Mesothelial cell of epicardium (in vitro differentiated cells): ENCODE measurements at places on chromosomes 4 and X. TPM values are rescaled to one million over a fixed set of nuclear protein-coding genes. Genes with fewer than 3 reads are reported as not detected.

GRCh38 chrX:119105826-119106225 lies 21.8 kb downstream of the KIAA1210 start:
- no peak for DNase-seq

DNA sequence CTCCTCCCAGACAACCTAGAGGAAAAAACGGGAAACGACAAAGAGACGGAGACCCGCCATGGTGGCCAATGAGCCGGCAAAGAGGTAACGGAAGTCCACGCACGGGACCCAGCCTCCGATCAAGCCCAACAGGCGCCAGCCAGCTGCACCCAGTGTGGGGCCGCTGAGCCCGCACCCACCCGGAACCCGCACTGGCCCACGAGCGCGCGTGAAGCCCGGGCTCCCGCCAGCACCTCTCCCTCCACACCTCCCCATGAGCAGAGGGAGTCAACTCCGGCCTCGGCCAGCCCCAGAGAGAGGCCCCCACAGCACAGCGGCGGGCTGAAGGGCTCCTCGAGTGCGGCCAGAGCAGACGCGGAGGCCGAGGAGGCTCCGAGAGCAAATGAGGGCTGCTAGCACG lies 14.6 kb upstream of the FMR1 start:
- DNase-seq: no peak

- no peak for DNase-seq
Observed at GRCh38 chr4:68272860-68273259, 27.4 kb upstream of the TMPRSS11B start.

DNA sequence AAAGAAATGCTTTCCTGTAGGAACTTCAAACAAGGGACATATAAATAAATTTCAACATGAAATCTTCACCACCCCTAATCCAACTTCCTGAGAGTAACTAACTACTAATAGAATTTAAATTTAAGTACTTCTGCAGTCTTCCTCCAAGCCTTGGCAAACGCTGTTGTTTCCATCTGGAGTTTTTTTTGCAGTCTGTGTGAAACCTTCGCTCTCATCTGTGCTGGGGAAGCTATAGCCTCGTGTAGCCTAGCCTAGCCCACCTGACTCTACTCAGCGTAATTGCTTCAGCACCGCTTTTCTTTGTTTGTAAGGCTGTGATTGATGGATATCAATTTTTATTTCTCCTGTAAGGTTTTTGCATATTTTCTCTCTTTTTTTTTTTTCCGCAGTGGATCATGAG lies 30.9 kb downstream of the STOX2 start:
- no peak for DNase-seq

DNA sequence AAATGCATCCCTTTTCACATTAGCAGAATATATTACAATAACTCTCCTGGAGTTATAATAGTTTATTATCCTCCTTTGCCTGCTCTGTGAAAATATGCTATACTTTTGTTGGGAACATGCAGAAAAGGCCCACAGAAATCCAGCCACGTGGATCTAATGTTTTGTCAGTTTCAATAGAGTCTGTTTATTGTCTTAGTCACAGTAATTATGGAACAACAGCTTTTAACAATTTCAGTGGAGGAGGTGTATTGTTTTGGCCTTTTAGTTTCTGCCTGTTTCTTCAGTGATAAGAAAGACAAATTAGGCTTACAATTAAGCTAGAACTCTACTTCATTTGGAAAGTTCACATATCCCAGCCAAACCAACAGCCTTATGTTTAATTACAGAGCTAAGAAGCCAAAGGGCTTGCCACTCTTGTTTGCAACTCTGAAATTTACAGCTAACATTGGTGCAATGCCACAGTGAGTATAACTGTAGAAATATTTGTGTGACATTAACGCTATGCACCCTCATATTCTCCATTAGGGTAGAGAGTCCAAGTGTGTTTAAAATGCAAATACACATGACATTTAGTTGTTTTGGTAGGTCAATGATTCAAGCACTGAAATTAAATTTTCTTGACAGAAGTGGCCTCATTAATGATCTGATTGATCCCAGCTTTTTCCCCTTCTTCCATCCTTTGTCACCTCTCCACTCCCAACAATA lies 175.8 kb downstream of the USP46 start:
- no peak for DNase-seq

DNA sequence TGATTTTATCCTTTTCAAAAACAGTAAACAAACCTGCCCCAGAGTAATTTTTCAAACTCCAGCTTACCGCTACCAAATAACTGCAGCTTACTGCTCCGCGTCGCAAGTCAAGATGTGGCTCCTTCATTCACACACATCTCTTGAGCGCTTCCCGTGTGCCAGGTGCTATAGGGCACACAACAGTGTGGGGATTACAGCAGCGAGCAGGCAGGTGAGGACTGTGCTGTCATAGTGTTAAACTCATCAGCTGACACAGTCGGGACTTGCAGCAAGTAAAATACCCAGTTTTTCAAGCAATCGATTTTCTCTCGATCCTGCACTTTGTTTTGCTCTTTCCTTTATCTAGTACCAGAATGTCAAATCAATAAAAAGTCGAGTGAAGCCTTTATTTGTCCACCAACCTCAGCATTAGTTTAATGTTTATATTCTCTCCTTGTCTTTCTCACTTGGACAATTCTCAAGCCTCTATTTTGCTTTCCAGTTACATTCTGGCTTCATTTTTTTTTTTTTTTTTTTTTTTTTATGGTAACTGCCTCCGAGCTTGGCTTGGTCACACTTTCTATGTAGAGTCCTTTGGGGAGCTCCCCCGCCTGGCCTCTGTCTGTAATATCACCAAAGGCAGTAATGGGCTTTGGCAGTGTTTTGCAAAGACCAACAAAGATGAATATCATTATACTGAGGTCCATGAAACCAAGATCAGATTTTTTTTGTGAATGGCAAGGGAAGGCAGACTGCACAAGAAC lies 8.3 kb upstream of the ASB5 start:
- DNase-seq: peak; percentile 44

- no peak for DNase-seq
Observed at GRCh38 chrX:107579956-107580355, 48.4 kb upstream of the PRPS1 start.

Gene FRMD7
- 0.07 to 0.18 TPM (median 0.13 TPM) in 3 replicates for total RNA-seq

Gene SLC16A2
- total RNA-seq: 14.8 to 15.2 TPM (median 15.0 TPM) in 3 replicates

Gene TRIM61
- total RNA-seq: 1.6 to 2.4 TPM (median 2.2 TPM) in 3 replicates

Gene CT83
- not detected in 3 replicates for total RNA-seq
